ENCODE measurements at places on chromosomes 12 and 14. TPM values are rescaled to one million over a fixed set of nuclear protein-coding genes. Genes with fewer than 3 reads are reported as not detected.

DNA sequence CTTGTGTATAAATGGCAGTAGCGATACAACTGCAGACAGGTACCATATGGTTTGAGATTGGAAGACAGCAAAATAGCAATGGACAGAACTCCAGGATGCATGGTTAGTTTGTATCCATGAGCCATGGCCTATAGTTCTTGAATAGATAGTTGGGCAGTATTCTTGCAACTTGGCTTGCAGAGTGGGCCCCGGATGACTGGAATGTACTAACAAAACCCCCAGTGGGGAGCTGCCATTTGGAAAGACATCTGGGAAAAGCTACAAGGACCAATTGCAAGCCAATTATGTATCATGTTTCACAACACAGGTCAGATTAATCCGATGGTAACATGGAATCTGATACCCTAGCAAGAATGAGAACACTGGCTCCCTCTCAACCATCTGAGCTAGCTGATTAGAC lies 279.6 kb downstream of the RERGL start:
- H3K36me3 ChIP-seq: no peaks in the 10 kb centered on the region
- H3K27ac ChIP-seq: no peak overlapping the region
- H3K4me3 ChIP-seq: no peak overlapping the region
- DNase-seq: no peak
- H3K4me1 ChIP-seq: no peaks in the 10 kb centered on the region

DNA sequence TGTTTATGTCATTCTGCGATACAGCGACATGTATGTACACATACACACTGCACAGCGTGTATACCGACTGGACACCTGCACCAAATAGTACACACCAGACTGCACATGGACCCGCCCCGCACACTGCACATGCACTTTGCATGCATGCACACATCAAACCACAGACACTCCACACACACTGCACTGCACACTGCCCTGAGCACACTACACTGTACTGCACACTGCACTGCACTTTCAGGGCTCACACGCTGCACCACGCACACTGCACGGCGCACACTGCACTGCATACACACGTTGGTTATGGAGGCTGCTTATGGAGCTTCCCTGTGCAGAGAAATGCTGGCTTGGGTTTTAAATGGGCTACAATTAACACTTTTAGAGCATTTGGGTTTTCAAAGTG lies 1.6 kb downstream of the PAPLN start:
- H3K4me1 ChIP-seq: peaks cover 30% of the 10 kb centered on the region
- peaks cover 14% of the 10 kb centered on the region for H3K27me3 ChIP-seq
- DNase-seq: no peak
- no peak overlapping the region for H3K27ac ChIP-seq
- H3K36me3 ChIP-seq: no peaks in the 10 kb centered on the region
- no peak overlapping the region for H3K4me3 ChIP-seq

GRCh38 chr12:87427770-87428169 lies 601.4 kb downstream of the C12orf50 start:
- no peak for DNase-seq
- no peaks in the 10 kb centered on the region for H3K4me1 ChIP-seq
- no peaks in the 10 kb centered on the region for H3K36me3 ChIP-seq
- no peak overlapping the region for H3K27ac ChIP-seq

GRCh38 chr12:52019113-52019770 lies 12.5 kb downstream of the TAMALIN start:
- no peak for DNase-seq
- no peaks in the 10 kb centered on the region for H3K27me3 ChIP-seq
- no peak overlapping the region for H3K27ac ChIP-seq
- H3K4me1 ChIP-seq: peaks cover 24% of the 10 kb centered on the region

DNA sequence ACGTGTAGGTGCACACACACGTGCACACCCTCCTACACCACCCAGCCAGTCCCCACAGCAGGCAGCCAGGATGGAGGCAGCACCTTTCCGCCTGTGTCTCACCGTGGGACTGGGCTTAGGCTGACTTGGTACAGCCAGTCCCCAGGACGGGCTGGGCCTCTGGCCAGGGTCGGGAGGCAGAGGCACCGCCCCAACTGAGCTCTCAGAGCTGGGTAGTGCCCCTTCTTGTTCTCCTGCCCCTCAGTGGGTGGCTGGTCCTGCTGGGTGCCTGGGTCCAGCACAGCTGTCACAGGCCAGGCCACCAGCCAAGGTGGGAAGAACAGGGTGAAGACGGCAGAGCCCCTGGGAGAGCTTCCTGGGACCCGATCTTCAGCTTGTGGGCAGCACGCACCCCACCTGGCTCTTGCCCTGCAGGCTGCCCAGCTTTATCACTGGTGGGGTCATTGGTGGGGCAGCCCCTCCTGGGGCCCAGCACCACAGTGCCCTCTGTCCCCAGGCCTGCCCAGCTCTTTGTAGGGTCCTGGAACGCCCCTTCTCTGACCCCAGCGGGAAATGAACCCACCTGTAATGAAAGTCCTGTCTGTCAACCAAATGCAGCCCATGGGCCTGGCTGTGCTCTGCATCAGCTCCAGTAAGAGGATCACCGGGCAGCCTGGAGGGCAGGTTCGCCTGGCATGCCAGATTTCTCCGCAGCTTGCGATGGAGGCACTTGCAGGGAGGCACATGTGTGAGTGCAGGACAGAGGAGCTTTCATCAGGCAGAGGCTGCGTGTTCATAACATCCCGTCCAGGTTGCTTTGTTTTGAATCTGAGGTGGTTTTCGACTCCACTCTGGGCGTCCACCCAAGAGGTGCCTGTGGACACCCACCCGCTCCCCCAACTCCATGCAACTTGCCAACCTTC lies 14.7 kb downstream of the CDCA4 start:
- DNase-seq: no peak
- no peak overlapping the region for H3K4me3 ChIP-seq
- no peaks in the 10 kb centered on the region for H3K4me1 ChIP-seq

DNA sequence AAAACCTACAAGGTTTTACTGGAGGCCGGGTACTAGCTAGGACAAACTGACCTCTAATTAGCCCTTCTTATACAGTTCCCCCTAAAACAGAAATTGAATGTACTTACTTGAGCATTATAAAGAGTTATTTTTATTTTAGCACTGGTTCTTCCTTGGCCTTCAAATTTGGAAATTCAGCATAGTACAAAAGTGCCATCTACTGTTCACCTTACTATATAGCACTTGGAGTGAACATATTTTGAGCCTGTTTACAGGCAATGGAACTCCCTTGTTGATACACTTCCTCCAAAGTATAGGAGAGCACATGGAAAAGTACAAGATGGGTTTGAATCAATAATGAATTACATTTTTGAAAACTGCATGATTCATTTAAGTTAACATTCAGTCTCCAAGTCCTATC lies 3.9 kb upstream of the POC1B start:
- no peaks in the 10 kb centered on the region for H3K36me3 ChIP-seq
- H3K27ac ChIP-seq: no peak overlapping the region
- H3K4me3 ChIP-seq: no peak overlapping the region
- no peaks in the 10 kb centered on the region for H3K27me3 ChIP-seq
- DNase-seq: no peak
- H3K4me1 ChIP-seq: peaks cover 15% of the 10 kb centered on the region

DNA sequence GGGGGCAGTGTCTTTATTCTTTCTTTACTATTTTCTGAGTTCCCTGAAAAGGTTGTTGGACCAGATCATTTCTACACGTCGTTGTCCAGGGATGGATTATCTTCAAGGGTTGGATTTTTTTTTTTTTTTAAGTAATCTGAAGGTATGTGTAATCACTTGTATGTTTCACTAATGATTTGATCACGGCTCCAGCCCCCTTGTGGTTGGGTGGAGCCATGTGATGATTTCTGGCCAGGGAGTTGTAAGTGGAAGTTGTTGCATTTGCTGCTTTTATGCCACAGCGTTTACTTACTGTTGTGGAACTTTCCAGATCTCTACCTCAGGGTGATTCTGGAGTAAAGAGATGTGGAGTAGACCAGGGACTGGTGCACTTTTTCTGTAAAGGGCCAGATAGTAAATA lies 390.3 kb downstream of the AACS start:
- H3K4me1 ChIP-seq: no peaks in the 10 kb centered on the region
- no peaks in the 10 kb centered on the region for H3K27me3 ChIP-seq
- no peak overlapping the region for H3K4me3 ChIP-seq
- DNase-seq: no peak

- no peak overlapping the region for H3K27ac ChIP-seq
- H3K4me1 ChIP-seq: peaks cover 71% of the 10 kb centered on the region
- no peaks in the 10 kb centered on the region for H3K36me3 ChIP-seq
- no peak overlapping the region for H3K4me3 ChIP-seq
- peak; percentile 54 for DNase-seq
Measured at GRCh38 chr14:94390372-94391086, 2.1 kb upstream of the SERPINA1 start.

DNA sequence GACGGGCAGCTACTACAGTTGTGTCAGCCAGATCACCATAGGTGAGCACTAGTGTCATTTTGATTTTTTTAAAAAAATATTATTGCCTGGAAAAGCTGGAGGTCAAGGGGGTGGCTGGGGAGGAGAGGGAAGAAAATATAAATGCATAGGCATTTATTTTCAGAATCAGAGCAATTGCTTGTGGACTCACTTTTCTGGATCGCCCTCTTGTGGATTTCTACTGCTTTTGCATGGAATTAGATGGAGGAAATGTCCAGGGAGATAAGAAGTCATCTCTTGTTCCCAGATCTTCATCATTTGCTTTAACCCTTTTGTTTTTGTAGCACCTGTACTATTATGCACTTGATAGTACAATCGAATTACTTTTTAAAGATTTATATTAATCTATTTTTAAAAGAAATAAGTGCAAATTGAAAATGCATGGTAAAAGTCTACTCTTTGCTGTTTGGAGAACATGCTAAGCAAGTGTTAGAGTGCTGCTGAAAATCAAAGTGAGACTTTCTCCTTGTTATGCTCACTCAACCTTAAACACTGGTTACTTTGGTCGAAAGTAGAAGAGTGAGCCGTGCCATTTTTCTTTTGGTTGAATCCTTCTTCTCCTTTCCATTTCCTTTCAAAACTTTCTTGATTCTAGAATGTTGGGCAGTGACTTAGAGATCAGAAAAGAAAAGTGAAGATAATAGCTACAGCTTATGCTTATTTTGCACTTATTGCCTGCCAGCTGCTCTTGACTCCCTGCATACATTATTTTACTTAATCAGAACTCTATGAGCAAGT lies 60.6 kb upstream of the ANO4 start:
- DNase-seq: no peak
- no peaks in the 10 kb centered on the region for H3K4me1 ChIP-seq
- H3K27ac ChIP-seq: no peak overlapping the region
- H3K27me3 ChIP-seq: peaks cover 10% of the 10 kb centered on the region
- no peak overlapping the region for H3K4me3 ChIP-seq
- no peaks in the 10 kb centered on the region for H3K36me3 ChIP-seq

DNA sequence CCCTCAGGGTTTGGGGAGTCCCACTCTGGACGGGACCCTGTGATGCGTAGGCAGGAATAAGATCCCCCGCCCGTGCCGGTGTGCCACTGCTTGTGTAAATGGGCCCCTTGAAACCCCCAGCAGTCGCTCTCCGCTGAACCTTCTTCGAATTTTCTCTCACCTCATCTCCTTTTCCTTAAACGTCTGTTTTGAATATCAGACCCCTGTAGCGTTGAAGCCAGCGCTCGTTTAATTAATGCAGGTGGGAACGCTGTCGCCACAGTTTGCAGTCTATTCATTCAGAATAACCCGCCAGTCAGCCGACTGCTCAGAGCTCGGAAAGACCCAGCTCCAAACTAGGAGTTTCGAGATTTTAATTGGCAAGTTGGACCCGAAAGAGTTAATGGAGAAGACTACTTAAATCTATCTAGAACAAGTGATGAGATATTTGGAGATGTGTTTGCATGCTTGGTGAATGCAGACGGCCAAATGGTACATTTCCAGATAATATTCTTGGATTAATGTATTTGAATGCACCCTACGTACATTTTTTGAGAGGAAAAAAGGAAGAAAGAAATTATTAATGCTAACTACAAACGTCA lies 739 bp upstream of the PPP2R5E start:
- H3K27ac ChIP-seq: peak overlapping the region; percentile 81
- peaks cover 26% of the 10 kb centered on the region for H3K4me1 ChIP-seq
- H3K4me3 ChIP-seq: peak overlapping the region; percentile 99
- H3K36me3 ChIP-seq: peaks cover 9% of the 10 kb centered on the region
- DNase-seq: no peak

GRCh38 chr12:79932357-79932756 lies 2.5 kb downstream of the PPP1R12A start:
- H3K4me3 ChIP-seq: peak overlapping the region; percentile 96
- peak overlapping the region; percentile 98 for H3K27ac ChIP-seq
- no peaks in the 10 kb centered on the region for H3K27me3 ChIP-seq
- no peak for DNase-seq
- H3K36me3 ChIP-seq: no peaks in the 10 kb centered on the region
- H3K4me1 ChIP-seq: peaks cover 60% of the 10 kb centered on the region

DNA sequence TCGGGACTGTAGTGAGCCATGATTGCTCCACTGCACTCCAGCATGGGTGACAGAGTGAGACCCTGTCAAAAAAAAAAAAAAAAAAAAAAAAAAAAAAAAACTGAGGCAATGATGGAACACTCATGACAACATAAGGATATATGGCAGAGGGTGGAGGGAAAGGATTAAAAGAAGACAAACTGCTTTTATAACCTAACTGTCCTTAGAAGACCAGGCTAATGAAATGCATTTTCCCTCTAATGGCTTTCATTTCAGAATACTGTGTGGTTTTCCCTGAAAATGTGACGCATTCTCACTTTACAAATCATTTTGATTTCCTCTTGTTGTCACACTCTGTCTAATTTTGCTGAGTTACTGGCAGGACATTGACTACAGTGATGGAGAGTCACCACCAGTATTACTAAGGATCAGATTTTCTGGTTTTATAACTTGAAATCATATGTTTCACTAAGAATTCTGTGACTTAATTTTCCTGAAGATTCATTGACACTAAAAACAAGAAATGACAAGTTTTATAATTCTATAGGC lies 137.6 kb upstream of the SSTR1 start:
- no peak for DNase-seq
- no peak overlapping the region for H3K4me3 ChIP-seq
- no peak overlapping the region for H3K27ac ChIP-seq
- H3K36me3 ChIP-seq: no peaks in the 10 kb centered on the region
- H3K27me3 ChIP-seq: no peaks in the 10 kb centered on the region

- H3K36me3 ChIP-seq: no peaks in the 10 kb centered on the region
- no peak for DNase-seq
- peak overlapping the region; percentile 61 for H3K4me3 ChIP-seq
- H3K27ac ChIP-seq: peak overlapping the region; percentile 27
Measured at GRCh38 chr14:85528897-85529631, 880 bp upstream of the FLRT2 start.

DNA sequence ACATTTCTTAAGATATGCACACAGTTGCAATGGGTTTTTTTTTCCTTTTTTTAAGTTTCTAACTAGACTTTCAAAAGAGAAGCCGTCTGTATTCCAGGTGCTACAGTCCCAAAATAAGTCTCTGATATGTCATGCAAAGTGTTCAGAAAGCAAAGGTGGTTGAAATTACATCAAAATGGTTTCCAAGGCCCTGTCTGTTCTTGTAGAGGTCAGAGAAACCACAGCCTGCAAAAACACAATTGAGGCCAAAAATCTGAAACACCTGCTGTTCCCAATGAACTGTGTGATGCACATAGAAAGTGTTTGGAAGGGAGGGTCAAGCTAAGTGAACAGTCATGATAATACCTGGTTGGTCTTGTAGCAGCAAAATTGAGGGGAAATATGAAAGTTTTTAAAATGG lies 91.0 kb downstream of the VRK1 start:
- H3K27me3 ChIP-seq: no peaks in the 10 kb centered on the region
- no peaks in the 10 kb centered on the region for H3K4me1 ChIP-seq
- no peak overlapping the region for H3K27ac ChIP-seq
- no peak overlapping the region for H3K4me3 ChIP-seq

Gene LRTM2
- total RNA-seq: not detected

Gene FGF6
- total RNA-seq: not detected

Gene TDG
- total RNA-seq: 13.8 TPM

Gene DCD
- not detected for total RNA-seq

Gene ADAM20
- total RNA-seq: 0.50 TPM

Gene KLRK1
- total RNA-seq: 6.6 TPM

Gene SERPINA10
- total RNA-seq: not detected
